ENCODE measurements at places on chromosomes 2 and 18. TPM values are rescaled to one million over a fixed set of nuclear protein-coding genes. Genes with fewer than 3 reads are reported as not detected.

The HAAO gene
- 3.7 TPM for total RNA-seq

The CFC1 gene
- total RNA-seq, result 3.3 TPM

The DYNAP gene
- not detected for total RNA-seq

The ABCG8 gene
- 0.33 TPM for total RNA-seq

The DLX2 gene
- total RNA-seq, result 0.28 TPM

The UGT1A5 gene
- total RNA-seq, result not detected

The RTP5 gene
- total RNA-seq, result 1.9 TPM

The NT5C1B gene
- total RNA-seq, result not detected

The KLHL29 gene
- 8.7 TPM for total RNA-seq

The IL1RN gene
- total RNA-seq, result 1.8 TPM

The GPR45 gene
- 0.39 TPM for total RNA-seq

The AFF3 gene
- 44.6 TPM for total RNA-seq

The SLC14A1 gene
- total RNA-seq, result 19.4 TPM

The KATNAL2 gene
- total RNA-seq, result 9.6 TPM

The CD8A gene
- total RNA-seq, result 1.4 TPM

The MC5R gene
- total RNA-seq, result 0.22 TPM

The KANSL1L gene
- total RNA-seq, result 69.6 TPM

The CD226 gene
- 2.2 TPM for total RNA-seq

The PCGF1 gene
- 21.5 TPM for total RNA-seq

The LIMS3 gene
- 2.6 TPM for total RNA-seq

The RGPD4 gene
- not detected for total RNA-seq

The FAP gene
- total RNA-seq, result 27.6 TPM

The RAX gene
- total RNA-seq, result not detected

The CCNYL1 gene
- 19.0 TPM for total RNA-seq
